Activated CD4-positive, CD25-positive, alpha-beta regulatory T cell (primary cell): ENCODE measurements at places on chromosomes 16 and 17.

GRCh38 chr17:77365584-77366186 lies 224.9 kb downstream of the SEC14L1 start:
- DNase-seq, result no peak

DNA sequence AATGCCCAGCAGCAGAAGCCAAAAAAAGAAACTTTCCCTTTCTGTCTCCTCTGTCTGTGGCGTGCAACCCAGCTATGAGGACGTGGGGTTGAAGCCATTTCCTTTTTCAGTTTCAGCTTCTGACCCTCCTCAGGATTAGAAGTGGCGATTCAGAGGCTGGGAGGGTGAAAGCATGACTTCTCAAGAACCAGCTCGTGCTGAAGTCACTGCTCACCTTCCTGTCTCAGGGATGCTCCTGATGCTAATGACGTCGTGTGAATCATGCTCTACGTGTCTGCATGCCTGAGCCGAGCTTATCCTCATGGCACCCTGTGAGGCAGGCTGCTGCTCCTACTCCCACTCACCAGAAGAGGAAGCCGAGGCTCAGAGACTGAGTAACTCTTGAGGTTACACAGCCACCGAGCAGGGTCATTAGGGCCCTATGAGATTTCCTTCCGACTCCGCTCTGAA lies 5.7 kb upstream of the LPO start:
- no peak for DNase-seq

- no peak for DNase-seq
These were observed 8.3 kb upstream of the AXIN1 start for GRCh38 chr16:360698-361336.

- DNase-seq, result no peak
These were observed 212.2 kb downstream of the SEC14L1 start for GRCh38 chr17:77352996-77353395.

DNA sequence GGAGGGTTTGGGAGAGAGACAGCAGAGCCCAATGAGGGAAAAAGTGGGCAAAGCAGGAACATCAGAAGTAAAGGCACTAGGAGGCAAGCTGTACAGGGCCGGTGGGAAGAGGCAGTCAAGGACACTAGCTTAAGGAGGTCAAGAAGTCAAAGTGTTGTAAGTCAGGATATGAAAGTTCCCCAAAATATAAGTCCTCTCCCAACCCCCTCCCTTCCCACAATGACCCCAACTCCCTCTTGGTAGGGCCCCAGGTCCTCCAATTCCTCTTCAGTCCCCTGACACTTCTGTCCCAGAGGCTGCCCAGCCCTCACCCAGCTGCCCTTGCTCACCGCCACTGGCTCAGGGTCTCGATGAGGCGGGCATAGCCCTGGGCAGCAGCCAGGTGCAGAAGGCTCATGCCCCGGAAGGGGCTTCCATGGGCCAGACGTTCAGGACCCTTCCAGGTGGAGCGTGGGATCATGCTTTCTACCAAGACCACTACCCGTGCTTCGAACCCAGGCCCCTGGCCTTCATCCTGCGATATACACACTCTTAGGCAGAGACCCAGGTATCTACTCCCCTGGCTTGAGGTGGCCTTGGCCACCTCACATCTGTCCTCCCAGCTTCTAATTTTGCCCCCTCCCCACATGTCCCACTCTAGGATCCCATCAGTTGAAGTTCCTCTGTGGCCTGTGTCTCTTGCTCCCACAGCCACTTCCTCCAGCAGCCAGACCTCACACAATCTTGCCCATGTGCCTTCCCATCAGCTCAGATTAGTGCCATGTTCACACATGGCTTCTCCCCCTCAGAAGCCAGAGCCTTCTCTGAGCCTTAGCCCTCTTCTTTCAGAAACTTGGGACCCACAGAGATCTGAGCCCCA lies 5.9 kb upstream of the SPAG7 start:
- no peak for DNase-seq

DNA sequence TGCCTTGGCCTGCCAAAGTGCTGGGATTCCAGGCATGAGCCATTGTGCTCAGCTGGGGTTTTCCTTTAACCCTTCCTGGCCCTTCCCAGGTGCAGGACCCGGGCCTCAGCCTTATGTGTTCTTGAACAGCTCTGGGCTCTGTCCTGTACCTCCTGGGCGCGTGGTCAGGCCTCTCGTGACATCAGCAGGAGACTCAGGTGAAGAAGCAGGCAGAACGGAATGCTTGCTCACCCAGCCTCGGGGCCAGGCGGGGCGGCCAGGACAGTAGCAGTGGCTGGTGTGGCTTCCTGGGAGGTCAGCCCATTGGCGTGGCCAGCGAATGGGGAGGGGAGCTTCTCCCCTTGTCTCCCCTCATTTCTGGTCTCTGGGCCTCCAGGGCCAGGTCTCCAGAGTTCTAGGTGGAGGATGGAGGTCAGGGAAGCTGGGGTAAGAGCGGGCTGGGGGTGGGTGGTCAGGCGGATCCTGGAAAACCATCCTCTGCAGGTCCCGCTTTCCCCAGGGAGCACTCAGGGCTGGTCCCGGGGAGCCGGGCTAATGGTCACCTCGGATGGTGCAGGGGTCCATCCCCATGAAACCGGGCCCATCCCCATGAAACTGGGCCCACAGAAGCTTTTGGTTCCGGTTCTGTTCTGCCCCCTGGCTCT lies 281.5 kb downstream of the SEC14L1 start:
- no peak for DNase-seq

DNA sequence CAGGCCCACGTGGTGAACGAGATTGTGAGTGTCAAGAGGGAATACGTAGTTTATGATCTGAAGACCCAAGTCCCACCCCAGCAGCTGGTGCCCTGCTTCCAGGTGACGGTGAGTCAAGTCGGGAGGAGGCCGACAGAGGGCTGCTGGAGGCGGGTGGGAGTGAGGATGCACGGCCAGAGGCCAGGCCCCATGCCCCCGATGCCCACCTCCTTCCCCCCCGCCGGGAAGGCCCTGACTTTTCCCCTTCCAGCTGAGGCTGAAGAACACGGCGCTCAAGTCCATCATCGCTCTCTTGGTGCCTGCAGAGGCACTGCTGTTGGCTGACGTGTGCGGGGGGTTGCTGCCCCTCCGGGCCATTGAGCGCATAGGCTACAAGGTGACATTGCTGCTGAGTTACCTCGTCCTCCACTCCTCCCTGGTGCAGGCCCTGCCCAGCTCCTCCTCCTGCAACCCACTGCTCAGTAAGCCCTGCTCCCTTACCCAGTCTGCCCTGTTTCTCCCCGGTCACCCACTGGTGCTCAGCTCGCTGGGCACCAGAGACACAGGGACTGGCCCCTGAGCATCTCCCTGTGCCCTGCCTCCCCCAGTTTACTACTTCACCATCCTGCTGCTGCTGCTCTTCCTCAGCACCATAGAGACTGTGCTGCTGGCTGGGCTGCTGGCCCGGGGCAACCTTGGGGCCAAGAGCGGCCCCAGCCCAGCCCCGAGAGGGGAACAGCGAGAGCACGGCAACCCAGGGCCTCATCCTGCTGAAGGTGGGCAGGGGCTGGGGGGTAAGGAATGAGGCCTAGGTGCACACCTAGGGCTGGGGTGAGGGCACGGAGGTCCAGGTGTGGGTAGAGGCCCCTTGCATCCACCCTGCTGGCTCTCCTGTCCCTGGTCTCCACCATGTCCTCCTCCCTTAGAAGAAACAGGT lies 2.6 kb downstream of the ZACN start:
- DNase-seq, result no peak
